ENCODE measurements at places on chromosomes 1 and 21.
A peak's percentile ranks its signal among the peaks of the same experiment; 100 is the strongest.

GRCh38 chr1:100894603-100895539 is at the start of gene EXTL2:
EXTL2 (minus strand) TSS chr1:100894842; CDS start chr1:100888757, 6,085 bp downstream.
- peak; percentile 50 for DNase-seq

DNA sequence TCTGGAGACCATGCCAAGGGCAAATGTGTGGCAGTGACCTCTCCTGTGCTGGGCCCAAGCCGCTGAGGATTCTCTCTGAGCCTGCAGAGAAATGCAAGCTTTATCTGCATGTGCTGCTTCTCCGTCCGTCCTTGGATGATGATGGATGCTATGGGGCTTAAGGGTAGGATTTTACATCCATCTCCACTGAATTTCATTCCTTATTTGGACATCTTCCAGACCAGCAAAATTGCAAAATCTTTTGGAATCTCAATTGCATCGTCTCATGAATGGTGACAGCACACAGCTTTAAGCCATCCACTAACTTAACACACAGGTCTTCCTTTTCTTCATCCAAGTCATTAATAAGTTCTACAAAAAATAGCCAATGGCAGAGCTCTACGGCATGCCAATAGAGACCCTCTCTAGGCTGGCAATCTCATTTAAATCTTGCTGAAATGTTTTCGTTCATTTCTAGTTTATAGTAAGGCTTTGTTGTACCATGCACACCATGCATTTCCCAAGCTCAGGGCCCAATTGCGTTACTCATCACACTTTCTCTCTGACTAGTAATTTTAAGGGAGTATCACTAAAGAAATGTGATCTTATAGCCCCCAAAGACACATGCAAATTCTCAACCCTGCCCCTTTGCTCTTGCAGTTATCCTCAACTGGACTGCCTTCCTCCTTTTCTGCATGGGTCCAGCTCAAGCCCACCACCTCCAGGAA is 11.1 kb downstream of the BATF3 start:
- no peak for DNase-seq

DNA sequence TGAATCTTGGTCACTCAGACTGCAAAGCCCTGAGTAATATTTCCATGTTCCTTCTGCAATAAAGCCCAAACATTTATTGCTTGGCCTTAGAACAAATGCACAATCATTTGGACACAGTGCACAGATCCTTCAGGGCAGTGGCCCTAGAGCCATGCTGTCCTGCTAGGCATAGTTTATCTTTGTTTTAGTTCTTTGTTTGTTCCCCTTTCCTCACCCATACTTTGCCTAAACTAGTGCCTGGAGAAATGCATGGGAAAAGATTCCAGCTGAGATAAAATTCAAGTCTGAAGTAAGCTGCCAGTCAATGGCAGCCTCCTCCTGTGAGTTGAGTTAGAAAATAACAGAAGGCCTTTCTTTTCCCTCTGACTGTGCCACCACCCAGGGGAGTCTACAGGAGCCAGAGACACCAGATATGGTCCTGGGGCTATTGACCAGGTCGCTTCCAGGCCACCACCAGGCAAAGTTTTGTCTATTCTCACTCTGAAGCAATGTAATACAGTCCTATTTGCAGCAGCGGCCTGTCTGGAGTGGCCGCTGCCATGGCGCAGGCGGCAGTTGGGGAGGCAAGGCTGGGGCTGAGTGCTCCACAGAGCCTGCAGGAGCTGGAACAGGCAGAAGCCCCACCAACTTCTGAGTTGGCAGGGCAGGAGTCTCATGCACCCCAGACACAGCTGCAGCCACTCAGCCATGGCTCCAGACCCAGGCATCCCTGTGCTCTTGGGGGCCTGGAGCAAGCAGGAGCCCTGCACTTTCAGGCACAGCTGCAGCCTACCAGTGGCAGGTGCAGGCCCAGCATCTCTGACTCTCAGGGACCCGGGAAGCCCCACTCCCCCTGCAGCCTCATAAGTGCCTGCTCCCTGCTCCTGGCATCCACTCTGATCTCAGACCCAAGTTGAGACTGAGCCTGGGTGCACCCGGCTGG is 258.6 kb downstream of the GPATCH2 start:
- DNase-seq: no peak

GRCh38 chr1:58406301-58407071 is 140.0 kb downstream of the OMA1 start:
- no peak for DNase-seq

DNA sequence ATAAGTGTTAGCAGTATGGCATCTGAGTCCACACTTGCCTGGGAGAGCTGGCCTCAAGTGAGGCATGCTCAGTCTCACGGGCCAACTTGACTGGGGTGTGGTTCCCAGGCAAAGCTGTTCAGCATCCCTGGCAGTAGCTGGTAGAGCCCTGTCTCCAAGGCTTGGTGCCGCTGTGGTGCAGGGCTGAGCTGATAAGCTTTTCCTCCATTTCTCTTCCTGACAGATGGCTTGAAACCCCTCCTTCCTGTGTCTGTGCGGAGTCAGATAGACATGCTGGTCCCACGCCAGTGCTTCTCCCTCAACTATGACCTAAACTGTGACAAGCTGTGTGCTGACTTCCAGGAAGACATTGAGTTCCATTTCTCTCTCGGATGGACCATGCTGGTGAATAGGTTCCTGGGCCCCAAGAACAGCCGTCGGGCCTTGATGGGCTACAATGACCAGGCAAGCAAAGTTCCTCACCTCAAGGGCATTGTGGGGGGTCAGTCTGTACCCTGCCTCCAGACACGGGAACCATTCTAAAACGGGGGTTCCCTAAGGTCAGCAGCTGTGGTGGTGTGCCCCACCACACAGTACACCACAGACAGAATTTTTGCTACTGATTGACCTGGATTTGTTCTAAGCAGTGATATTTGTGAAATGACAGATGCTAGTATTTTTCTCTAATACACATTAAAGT is 13.7 kb upstream of the MIIP start:
- DNase-seq: peak; percentile 90

GRCh38 chr1:51299185-51299885 is 31.0 kb downstream of the TTC39A start:
- peak; percentile 63 for DNase-seq

DNA sequence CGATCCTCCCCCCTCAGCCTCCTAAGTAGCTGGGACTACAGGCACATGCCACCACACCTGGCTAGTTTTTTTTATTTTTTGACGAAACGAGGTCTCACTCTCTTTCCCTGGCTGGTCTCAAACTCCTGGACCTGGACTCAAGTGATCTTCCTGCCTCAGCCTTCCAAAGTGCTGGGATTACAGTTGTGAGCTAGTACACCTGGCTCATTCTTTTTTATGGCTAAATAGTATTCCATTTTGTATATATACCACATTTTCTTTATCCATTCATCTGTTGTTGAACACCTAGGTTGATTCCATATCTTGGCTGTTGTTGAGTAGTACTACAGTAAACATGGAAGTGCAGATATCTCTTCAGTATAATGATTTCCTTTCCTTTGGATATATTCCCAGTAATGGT is 62.3 kb upstream of the RCC1 start:
- no peak for DNase-seq

DNA sequence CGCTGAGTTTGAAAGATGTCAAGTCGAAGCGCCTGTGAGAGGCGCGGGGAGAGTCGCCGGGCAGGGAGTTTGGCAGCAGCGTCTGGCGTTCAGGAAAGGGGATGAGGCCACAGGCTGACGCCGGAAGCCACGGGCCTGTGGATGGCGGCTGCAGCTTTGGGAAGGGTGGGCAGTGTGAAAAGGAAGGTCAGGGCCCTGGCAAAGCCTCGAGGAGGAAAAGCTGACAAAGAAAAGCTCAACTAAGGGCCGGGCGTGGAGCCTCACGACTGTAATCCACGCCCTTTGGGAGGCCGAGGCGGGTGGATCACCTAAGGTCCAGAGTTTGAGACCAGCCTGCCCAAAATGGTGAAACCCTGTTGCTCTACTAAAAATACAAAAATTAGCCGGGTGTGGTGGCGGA is 25.2 kb upstream of the COX20 start:
- no peak for DNase-seq

GRCh38 chr1:24443241-24443656 is 27.6 kb downstream of the NIPAL3 start:
- DNase-seq: no peak

- no peak for DNase-seq
These were observed 69.8 kb upstream of the HAO2 start for GRCh38 chr1:119298687-119299303.

DNA sequence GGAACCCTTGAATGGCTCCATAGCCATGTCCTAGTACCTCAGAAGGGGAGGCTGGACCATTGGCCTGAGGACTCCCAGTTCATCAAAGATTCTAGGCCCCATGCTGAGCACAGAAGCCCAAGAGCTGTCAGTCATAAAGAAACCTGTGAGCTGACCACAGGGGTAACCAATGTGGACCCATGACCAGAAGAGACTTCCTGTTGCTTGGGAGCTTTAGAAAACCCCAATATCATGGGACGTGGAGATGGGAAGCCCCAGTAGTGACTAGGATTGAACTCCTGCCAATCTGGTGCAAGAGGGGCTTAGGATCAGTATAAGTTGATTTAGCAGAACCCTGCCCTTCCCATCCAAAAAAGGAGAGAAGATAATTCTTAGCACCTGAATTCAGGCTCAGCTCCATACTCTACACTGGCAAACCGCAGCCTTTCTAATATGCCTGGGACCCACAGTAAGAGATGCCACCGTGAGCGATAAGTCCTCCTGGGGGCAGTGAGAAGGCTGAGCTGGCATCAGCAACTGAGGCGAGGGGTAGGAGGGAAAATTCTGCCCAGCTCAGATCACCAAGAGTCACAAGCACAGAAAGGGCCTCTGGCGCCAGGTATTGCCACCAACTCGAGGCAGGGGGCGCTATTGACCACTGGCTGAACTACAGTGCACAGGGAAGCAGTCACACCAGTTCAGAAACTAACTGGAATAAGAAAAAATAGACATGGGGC is 108.9 kb downstream of the CAPN8 start:
- DNase-seq: peak; percentile 9

GRCh38 chr1:198774421-198774820 is 135.6 kb downstream of the PTPRC start:
- no peak for DNase-seq

DNA sequence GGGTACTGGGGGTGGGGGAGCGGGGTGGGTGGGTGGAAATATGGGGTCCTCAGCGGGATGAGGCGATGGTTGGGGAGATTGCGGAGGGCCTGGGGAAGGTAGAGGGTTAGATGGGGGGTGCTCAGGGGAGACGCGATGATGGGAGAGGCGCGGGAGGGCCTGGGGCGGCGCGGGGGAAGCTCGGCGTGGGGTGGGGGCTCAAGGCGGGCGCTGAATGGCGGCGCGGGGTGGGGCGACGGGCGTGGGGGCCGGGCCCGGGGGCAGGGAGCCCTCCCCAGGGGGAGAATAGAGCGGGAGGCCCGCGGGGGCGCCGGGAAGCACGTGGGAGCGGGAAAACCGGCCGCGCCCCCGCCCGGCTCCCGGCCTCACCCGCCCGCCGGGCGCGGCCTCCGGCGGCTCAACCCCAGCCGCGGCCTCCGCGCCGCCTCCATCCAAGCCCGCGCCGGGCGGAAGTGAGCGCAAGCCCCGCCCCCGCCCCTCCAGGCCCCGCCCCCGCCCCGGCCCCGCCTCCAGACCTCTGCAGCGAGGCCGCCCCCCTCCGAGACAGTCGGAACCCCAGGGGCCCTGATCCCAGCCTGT is at the start of gene FAAP20:
Gene FAAP20, minus strand, starts transcription at position 454 of the 579 bp plus-strand sequence. Its CDS starts 23 bp downstream, at position 431.
- DNase-seq: peak; percentile 76

GRCh38 chr1:160400646-160401486 is 502 bp downstream of the VANGL2 start:
- DNase-seq: no peak

GRCh38 chr21:37365517-37366481 is 774 bp upstream of the DYRK1A start:
- no peak for DNase-seq

DNA sequence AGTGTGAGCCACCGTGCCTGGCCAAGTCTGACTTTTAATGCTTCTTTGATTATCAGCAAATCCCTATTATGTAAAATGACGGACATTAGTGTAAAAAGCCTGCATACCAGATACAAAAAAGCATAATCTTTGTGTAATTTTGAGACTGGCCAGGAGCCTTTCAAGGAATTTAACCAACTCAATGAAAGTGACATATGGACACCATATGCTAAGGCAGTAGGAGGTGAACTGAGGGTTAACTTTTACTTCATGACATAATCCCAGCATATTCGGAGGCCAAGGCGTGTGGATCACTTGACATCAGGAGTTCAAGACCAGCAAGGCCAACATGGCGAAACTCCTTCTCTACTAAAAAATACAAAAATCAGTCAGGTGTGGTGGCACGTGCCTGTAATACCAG is 94.6 kb downstream of the EIF4G3 start:
- no peak for DNase-seq

- no peak for DNase-seq
These were observed 58.4 kb downstream of the OVGP1 start for GRCh38 chr1:111369177-111369576.

GRCh38 chr1:41582351-41582750 is 97.9 kb upstream of the EDN2 start:
- no peak for DNase-seq

DNA sequence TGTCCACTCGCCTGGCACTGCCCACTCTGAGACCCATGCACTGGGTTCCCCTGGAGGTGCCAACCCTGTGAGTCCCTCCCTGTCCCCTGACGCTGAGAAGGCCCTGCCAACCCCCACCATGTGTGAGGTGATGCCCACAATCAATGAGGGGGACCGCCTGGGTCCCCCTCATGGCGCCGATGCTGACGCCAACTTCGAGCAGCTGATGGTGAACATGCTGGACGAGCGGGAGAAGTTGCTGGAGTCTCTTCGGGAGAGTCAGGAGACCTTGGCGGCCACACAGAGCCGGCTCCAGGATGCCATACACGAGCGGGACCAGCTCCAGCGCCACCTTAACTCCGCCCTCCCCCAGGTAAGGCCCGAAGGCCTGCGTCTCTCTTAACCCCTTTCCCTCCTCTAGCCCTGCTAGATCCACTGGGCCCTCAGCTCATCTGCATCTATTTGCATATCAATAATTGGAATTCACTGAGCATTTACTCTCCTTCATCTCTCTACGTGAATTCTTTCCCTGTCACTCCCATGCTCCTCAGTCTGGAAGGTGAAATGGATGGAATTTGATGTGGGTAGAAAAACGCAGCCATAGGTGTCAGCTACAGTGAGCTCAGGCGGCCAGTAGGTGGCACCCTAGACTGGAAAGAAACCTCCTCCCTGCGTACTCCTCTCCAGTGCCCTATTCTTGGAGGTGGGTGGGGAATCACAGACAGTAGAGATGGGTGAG is 12.8 kb downstream of the PPFIA4 start:
- peak; percentile 78 for DNase-seq

DNA sequence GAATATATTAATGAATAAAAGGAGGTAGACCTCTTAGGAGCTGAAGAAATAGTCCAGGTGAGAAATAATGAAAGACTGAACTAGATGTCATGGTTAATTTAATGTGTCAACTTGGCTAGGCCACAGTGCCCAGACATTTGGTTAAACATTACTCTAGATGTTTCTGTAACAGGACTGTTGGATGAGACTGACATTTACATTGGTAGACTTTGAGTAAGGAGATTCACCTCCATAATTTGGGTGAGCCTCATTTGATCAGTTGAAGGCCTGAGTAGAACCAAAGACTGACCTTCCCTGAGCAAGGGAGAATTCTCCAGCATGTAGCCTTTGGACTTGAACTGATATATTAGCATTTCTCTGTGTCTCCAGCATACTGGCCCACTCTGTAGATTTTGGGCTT is 49.2 kb upstream of the TACSTD2 start:
- DNase-seq: no peak

Measured in hematopoietic multipotent progenitor cell treated with erythropoietin and hydrocortisone succinate and interleukin-3 and kit ligand, for 17 days (in vitro differentiated cells).